T-helper 2 cell (primary cell): ENCODE measurements at places on chromosomes 2 and 18.

DNA sequence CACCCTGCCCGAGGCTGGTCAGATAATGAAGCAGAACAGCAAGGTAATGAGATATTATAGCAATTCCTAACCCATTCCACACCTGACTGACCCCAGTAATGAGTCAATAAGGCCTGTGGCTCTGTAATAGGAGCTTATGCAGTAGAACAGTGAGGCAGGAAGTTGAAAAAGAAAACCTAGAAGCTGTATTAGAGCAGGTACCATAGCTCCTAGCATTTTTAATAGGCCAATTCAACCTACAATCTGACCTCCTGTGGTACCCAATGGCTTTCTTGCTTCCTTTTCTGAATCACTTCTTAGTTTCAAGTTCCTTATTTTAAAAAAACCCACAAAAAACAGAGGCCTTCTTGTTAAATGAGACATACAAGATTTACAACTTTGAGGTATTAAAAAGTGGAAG, 43.6 kb upstream of the MAP2 start:
- DNase-seq = no peak

GRCh38 chr2:109500910-109501309, 112.9 kb downstream of the SEPTIN10 start:
- DNase-seq = no peak

DNA sequence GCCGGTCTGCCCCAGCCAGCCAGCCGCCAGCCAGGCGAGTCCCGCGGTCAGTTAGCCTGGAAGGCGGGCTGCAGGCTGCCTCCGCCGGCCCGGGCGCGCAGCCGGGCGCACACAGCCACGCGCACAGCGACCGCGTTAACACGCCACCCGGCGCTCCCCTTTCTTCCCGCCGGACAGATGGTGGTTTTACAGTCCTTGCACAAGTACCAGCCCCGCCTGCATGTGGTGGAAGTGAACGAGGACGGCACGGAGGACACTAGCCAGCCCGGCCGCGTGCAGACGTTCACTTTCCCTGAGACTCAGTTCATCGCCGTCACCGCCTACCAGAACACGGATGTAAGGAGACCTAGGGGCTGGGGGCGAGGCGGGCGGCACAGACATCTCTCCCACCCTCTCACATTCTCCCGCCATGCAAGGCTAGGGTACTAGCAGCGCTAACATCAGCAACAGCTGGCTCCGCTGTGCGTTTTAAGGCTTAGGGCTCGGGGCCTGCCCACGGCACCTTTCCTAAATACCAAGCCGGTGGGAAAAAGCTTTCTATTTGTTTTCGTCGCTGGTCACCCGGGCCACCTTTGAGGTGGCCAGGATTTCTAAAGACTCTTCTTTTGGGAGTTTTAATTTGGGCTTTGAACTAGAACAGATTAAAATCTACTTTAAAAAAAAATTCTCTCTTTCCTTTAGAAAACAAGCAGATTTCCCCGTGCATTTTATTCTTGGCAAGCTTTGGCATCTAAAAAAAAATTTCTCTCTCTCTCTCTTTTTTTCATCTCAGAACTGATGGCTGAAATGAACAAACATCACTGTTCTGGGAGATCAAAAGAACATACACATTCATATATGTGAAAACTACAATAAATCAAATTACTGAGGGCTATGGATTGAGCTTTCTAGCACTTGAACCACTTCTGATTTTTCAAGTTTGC, 2.9 kb downstream of the TBR1 start:
- DNase-seq = no peak

DNA sequence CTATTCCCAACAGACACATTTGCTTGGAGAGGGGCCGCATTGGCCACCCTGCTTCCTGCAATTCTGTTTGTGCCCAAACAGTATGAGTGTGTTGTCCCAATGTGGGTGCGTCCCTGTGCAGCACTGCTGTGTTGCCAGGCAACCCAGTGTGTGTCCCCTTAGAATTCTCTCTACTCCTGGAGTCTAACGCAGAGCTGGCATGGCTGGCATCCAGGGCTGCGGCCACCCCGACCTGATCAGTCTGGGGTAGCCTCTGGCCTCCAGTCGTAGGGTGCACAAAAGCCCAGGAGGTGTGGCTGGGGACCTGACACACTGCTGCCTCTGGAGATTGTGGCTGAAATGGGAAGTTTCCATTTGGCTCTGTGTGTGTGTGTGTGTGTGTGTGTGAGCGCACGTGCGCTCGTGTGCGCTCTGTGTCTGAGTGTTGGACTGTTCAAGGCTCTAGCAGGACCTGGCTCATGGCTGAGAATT, 48.0 kb downstream of the TEX44 start:
- no peak for DNase-seq

- no peak for DNase-seq
Observed at GRCh38 chr18:61587865-61588264, 254.6 kb downstream of the CDH20 start.

GRCh38 chr2:99550368-99550767, 60.6 kb upstream of the REV1 start:
- no peak for DNase-seq

GRCh38 chr2:207467716-207468347, 61.9 kb upstream of the CREB1 start:
- no peak for DNase-seq

DNA sequence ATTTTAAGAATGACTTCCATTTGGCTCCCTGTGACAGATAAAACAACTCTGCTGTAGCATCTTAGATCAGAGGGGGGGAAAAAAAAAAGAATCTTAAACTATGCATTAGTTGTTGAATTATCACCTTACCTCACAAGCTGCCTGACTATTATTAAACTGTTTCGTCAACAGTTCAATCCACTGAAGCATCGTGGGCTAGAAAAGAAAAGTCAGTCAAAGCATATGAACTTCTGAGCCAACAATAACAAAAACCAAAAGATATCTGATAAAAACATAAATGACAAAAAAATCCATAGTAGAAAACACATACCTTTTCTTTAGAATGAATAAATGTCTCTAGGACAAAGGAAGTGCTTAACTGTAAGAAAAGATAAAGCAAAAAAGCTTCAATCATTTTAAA, 73.7 kb downstream of the C2orf74 start:
- DNase-seq = no peak

GRCh38 chr2:16281451-16282335, 341.3 kb downstream of the MYCN start:
- peak; percentile 13 for DNase-seq

- DNase-seq = no peak
Observed at GRCh38 chr2:45199973-45200372, 190.7 kb upstream of the SIX2 start.

DNA sequence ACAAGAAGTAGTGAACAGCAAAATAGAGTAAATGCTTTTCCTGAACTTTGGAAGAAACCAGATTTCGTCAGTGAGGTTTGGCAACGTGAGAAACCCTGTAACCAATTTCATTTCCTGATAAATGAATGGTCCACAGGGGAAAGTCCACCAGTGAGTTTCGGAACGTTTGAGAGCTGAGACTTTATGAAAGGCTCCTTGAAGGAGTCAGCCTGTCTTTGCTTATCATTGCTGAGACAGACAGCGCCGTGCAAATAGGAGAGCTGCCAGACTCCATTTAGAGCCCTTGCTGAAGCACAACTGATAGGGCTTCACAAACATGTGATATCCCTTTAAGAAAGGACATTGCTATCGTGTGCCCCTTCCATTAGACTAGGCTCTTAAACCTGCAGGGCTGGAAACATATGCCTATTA, 121.8 kb upstream of the SMAD7 start:
- DNase-seq = no peak

GRCh38 chr2:238636269-238637073, 209.7 kb downstream of the ASB1 start:
- no peak for DNase-seq

GRCh38 chr2:162370931-162371330, 27.0 kb downstream of the GCA start:
- DNase-seq = no peak

- no peak for DNase-seq
Observed at GRCh38 chr2:220506466-220506865, 879.0 kb downstream of the SLC4A3 start.

DNA sequence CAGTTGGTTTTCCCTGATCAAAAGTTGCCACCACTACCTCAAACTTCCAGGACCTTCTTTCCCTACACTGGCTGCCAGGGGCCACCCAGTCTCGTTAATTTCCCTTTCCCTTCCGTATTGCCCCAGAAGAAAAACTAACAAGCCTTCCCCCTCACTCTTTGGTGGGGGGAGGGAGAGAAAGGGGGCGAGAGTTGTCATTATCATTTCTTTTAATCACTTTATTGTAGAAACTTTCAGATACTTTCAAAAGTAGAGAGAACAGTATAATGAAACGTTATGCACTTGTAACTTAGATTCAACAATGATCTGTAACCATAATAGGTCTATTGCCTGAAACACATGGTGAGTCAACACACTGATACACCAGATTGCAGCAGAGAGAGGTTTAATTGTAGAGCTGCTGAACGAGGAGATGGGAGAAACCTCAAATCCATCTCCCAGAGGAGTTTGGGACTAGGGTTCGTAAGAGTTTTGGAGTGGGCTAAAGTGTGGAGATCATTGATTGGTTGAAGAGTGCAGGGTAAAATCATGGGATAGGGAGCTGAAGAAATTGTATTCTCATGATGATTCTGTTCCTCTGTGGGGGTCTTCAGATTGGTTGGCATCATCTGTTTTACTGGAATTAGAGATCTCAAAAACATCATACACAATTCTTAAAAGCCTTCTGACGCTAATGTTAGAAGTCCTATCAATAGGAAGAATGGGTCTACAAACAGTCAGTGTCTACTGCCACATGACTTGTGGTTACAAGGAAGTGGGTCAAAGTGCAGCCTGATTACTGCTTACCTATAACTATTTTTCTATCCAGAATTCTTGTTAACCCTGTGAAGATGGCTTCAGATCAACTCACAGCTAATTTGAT, 2.6 kb upstream of the RNF149 start:
- no peak for DNase-seq

- DNase-seq = no peak
Observed at GRCh38 chr2:226643946-226644282, 155.7 kb downstream of the IRS1 start.

GRCh38 chr2:1639086-1639858, 105.0 kb downstream of the PXDN start:
- no peak for DNase-seq

- peak; percentile 58 for DNase-seq
Observed at GRCh38 chr2:37851828-37852584, 73.1 kb upstream of the RMDN2 start.

DNA sequence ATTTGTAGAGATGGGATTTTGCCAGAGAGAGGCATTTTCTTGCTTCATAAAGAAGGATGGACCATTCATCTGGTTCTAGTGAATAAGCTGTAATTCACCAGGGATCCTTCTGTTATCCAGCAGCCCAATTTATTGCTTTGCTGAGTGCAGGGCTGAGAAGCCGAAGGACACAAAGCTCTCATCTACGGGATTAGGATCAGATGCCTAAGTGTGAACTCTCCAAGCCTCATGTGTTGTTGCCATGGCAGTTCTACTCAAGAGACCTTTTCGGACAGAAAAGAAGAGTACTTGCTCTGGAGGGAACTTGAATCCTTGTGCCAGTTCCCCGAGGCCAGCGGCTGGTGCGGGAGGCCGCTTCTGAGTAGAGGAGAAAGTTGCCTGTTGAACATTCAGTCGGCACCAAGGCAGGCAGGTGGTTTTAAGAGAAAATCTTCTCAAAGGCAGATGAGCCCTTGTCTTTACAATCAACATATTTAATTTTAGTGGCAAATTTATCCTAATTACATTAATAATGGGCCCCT, 38.4 kb upstream of the MBP start:
- DNase-seq = no peak

DNA sequence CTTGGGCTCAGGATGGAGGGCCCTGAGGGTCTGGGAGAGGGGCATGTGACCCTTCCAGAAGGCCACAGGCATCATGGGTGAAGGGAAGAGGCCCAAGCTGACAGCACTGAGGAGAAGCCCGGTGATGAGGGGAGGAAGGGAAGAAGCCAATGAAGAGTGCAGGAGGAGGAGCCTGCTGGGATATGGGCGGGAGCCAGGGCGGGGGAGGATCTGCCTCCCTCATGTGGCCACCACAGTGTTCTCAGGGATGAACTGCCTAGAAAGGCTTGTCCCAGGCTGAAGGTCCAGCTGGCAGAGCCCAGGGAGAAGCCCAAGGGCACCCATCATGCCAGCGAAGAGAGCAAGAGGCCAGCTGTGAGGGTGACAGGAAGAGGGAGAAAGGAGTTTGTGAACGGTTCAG, 24.6 kb upstream of the PLB1 start:
- DNase-seq = no peak

- DNase-seq = no peak
Observed at GRCh38 chr2:45315861-45316260, 295.2 kb downstream of the SRBD1 start.

GRCh38 chr2:100494712-100495111, 24.4 kb downstream of the NMS start:
- no peak for DNase-seq

DNA sequence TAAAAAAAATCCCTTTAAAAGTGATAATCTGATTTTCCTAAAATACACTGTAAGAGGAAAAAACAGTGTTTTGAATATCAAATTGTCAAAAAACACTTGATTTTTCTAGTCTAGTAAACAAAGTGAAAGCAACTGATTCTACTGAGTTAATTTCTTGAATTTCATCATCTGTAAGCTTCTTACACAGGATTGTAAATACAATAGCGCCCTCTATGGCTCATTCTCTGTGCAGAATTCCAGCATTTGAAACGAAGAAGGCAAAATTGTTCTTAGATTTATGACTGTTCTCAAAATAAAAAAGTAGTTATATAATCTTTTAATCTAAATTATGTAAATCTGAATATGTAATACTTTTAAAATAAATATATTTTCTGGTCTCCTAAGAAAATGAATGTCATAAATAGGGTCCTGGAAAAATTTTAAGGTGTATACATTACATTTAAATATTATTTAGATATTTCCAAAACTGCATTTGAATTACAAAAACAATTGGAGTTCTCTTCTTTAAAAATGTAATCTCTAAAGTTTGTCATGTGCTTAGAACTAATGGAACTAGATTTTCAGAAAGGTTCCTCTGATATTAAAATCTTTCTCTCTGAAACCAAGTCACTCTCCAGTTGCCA, 176.9 kb upstream of the MC4R start:
- DNase-seq = peak; percentile 49

GRCh38 chr2:182941121-182941722, 74.8 kb upstream of the FRZB start:
- no peak for DNase-seq

DNA sequence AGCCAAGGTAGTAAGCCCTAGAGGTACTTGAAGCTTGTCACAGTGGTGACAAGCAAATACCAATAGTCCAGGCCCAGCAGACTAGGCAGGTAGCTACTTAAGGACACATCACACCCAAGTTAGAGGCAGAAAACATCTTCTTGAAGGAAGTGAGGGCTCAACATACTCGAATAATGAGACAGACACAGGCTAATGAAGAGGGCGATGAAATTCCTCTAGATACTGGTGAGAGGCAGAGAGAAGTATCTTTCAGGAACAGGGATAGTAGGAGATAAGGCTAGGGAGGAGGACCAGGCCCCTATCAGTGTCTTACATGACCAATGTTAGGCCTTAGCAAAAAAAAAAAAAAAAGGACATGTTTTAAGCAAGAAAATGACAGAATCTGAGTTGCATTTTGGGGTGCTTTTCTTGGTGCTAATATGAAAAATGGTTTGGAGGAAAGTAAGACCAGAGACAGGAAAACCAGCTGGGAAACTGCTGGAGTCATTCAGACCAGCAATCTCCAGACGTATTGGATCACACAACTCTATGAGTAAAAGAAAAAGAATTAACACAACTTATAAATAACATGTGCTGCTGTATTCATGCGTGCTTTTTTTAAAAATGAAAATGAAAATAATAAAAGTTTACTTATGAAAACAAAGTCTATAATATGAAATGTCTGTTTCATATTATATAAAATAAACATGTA, 37.7 kb downstream of the COBLL1 start:
- DNase-seq = no peak

GRCh38 chr2:134247679-134248078, 6.2 kb upstream of the MGAT5 start:
- DNase-seq = no peak

- no peak for DNase-seq
Observed at GRCh38 chr2:112217854-112218253, 37.0 kb downstream of the ZC3H8 start.
